Right cardiac atrium (tissue), 5 donors: ENCODE measurements at places on chromosomes 12 and 14. TPM values are rescaled to one million over a fixed set of nuclear protein-coding genes. Genes with fewer than 3 reads are reported as not detected.

The C12orf54 gene
- total RNA-seq, result not detected

The FIGNL2 gene
- 0.29 TPM for total RNA-seq

The CELA1 gene
- not detected for total RNA-seq

The P3H3 gene
- total RNA-seq, result 19.7 TPM

The GUCY2C gene
- total RNA-seq, result not detected
